ENCODE measurements at places on chromosomes 12 and 14.

GRCh38 chr14:91464615-91465205, 45.4 kb downstream of the PPP4R3A start:
- H3K27ac ChIP-seq = no peak overlapping the region
- H3K4me3 ChIP-seq = no peak overlapping the region
- no peak for DNase-seq
- no peaks in the 10 kb centered on the region for H3K4me1 ChIP-seq

DNA sequence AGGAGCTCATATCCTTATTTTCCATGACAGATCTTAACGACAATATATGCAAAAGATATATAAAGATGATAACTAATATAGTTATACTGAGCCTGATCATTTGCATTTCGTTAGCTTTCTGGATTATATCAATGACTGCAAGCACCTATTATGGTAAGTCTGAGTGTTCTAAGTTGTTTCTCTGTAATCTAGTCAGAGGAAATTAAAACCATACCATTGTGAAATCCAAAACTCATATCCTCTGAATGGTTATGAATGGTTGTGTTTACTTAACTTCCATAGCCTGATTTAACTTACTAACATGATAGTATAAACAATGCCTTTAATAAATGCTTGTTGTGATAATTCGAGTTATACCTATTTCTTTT, 760 bp downstream of the TMEM19 start:
- H3K27ac ChIP-seq = peak overlapping the region; percentile 66
- H3K4me3 ChIP-seq = peak overlapping the region; percentile 80
- H3K4me1 ChIP-seq = peaks cover 11% of the 10 kb centered on the region
- no peaks in the 10 kb centered on the region for H3K36me3 ChIP-seq
- H3K27me3 ChIP-seq = no peaks in the 10 kb centered on the region
- DNase-seq = peak; percentile 71

DNA sequence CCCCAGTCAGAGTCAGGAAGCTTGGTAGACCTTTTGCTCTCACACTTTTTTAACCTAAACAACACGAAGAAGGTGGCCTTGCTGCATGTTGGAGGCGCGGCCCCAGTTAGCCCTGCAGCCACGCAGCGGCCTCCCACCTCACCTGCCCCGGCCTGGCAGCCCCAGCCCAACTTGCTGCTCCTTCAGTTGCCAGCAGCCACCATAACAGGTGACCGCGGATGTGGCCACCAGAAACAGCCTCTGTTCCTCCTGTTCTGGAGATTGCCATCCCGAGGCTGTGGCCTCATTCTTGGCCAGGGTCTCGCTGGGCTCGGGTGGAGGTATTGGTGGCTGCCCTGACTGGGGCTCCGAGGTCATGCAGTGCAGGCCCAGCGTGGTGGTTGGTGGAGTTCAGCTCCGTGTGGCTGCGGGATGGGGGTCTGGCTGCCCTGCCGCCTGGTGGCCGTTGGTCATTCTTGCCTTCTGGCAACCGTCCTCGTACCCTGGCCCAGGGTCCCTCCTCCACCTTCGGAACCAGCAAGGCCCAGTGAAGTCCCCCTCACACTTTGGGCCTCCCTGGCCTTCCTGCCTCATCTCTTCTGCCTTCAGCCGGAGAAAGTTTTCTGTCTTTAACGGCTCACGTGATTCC, 20.7 kb upstream of the TEX22 start:
- peaks cover 2% of the 10 kb centered on the region for H3K36me3 ChIP-seq
- no peaks in the 10 kb centered on the region for H3K27me3 ChIP-seq
- no peak for DNase-seq
- no peak overlapping the region for H3K4me3 ChIP-seq

GRCh38 chr12:6189028-6189427, 11.2 kb upstream of the CD9 start:
- peaks cover 23% of the 10 kb centered on the region for H3K27me3 ChIP-seq
- H3K36me3 ChIP-seq = no peaks in the 10 kb centered on the region
- DNase-seq = peak; percentile 58
- no peak overlapping the region for H3K4me3 ChIP-seq
- H3K4me1 ChIP-seq = no peaks in the 10 kb centered on the region

DNA sequence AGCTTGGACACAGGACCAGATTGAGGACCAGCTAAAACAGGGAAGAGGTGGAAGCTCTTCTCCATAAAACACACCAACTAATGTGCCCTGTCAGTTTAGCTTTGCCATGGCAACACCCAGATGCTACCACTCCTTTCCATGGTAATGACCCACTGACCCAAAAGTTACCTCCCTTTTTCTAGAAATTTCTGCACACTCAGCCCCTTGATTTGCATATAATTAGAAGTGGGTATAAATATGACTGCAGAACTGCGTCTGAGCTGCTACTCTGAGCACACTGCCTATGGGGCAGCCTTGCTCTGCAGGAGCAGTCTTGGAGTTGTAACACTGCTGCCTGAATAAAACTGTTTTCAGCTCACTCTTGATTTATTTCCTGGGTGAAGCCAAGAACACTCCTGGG, 3.2 kb upstream of the TDG start:
- no peaks in the 10 kb centered on the region for H3K36me3 ChIP-seq
- DNase-seq = no peak
- H3K27me3 ChIP-seq = no peaks in the 10 kb centered on the region

- H3K27ac ChIP-seq = no peak overlapping the region
- no peaks in the 10 kb centered on the region for H3K27me3 ChIP-seq
- no peak for DNase-seq
- peaks cover 21% of the 10 kb centered on the region for H3K4me1 ChIP-seq
- no peak overlapping the region for H3K4me3 ChIP-seq
Observed at GRCh38 chr12:49212572-49212971, 23.7 kb upstream of the TUBA1A start.

GRCh38 chr12:50597200-50598195, 92.7 kb downstream of the DIP2B start:
- H3K36me3 ChIP-seq = no peaks in the 10 kb centered on the region
- DNase-seq = peak; percentile 98
- H3K4me1 ChIP-seq = peaks cover 15% of the 10 kb centered on the region
- peak overlapping the region; percentile 43 for H3K4me3 ChIP-seq

Data from osteoblast (primary cell).